ENCODE measurements at places on chromosomes 6 and 20.

DNA sequence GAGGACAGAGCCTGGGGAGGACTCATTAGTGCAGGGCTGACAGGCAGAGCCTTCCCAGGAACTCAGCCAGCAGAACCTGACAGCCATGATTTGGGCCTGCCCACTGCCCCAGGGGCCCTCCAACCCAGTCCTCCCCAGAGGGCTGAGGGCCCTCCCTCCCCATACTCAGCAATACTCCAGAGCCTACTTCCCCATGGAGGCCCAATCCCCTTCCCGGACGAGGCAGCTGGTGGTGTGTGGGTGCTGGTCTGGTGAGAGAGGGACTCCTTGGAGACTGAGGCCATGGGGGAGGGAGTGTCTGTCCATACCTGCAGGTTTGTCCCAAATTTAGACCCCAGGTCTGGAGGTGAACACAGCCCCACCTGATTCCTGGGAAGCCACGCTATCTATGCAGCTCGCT lies 120.9 kb upstream of the MLN start:
- no peak for DNase-seq

DNA sequence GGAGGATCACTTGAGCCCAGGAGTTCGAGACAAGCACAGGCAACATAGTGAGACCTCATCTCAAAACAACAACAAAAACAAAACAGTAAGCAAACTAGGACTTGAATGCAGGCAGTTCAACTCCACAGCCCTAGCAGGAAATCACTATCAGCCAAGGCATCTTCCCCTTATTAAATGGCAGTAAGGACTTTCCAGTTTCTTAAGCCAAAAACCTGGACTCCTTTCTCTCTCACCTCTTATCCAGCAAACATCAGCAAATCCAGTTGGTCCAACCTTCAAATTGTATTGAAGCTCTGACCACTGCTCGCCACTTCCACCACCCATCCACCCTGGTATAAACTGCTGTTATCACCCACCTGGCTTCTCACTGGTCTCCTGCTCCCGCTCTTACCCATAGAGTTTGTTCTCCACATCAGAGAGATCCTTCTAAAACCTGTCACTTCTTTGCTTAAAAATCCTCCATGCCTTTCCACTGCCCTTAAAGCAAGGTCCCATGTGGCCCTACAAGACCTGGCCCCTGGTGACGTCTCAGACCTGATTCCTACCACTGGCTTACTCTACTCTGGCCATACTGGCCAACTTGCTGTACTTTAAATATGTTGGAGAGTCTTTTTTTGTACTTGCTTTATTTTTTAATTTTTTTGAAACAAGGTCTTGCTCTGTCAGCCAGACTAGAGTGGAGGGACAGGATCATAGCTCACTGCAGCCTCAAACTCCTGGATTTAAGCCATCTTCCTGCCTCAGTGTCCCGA lies 27.6 kb downstream of the BCL2L1 start:
- no peak for DNase-seq

DNA sequence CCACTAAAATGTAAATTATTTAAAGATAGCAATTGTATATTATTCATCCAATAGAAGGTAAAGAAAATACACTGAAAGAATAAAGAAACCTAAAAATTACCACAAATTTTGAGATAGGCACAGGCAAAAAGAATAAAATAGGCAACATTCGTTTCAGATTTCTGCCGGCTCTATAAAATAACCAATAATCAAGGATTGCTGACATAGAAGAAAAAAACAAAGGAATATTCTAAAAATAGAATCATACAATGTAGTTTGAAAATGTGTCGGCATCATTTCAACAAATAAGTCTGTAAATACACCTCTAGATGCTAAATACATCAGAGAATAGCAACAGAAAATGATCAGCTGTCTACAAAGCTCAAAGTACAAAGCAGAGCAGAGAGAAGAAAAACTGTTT lies 973.3 kb downstream of the EPHA7 start:
- no peak for DNase-seq

DNA sequence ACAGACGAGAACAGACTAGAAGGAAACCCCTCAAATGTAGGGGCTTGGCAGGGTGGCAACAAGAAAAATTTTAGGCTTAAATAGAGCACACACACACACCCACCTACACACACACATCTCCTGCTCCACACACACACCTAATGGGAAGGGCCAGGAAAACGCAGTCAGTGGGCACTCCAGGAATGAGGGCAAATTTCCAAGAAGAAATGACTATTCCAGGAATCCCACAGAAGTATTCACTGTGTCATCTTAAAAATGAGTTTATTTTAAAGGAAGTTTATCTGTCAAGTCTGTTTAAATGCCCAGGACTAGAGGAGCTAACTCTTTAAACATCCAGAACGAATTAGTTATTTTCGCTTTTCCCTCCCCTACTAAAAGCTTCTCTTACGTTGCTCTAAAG lies 13.0 kb downstream of the ALDH8A1 start:
- no peak for DNase-seq

- no peak for DNase-seq
These were observed 3.7 kb downstream of the TAF4 start for GRCh38 chr20:62061851-62062423.

GRCh38 chr6:37038292-37039198 lies 33.1 kb downstream of the FGD2 start:
- no peak for DNase-seq

- DNase-seq = no peak
These were observed 113.1 kb downstream of the TIAM2 start for GRCh38 chr6:155108070-155108820.

GRCh38 chr6:167103041-167103891 lies 19.6 kb upstream of the CCR6 start:
- DNase-seq = no peak

DNA sequence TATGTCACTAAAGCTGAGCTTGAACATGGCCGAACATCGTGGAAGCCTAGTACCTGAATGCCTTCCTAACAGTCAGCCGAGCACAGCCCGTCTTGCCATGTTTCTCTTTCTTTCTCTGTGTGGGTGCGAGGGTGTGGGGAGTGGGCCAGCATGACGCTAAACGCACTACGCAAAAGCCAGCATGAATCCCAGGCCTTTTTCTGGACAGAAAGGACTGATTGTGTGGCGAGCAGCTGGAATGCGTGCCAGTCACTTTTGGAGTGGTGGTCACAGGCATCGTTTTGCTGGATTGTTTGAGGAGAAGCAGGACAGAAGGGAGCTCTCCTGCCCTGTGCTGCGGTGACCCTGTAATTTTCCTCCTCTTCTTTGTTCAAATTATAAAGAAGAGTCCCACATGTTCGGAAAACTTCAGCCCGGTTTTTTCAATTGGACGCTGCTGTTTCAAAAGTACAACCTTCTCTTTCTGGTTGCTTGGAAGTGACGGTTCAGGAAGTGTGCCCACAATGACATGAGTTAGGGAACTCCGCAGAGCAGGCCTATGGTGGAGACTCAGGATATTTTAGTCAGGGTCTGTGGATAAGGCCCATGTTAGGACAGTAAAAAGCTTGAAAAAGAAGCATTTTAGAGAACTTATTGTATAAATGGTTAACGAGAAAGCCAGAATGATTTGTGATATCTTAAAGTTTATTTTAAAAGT lies 54.3 kb downstream of the PDE7B start:
- no peak for DNase-seq

- DNase-seq = no peak
These were observed 1.6 kb downstream of the CCN2 start for GRCh38 chr6:131949620-131949908.

DNA sequence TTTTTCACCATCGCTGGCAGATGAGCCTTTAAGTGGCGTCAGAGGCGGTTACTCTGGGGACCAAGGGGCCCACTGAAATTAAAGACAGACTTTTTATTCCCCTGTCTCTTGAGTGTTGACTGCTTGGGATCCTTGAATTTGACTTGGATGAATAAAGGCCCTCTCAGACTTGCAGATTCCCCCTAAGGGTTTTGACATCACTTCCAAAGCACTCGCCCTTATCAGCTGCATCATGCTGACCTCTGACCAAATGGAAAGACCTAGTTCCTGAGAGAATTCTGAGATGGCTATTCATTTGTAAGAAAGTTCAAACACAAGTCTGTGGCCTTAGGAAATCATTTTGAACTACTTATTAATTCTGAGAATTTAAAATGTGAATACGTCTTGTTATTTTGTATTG lies 13.5 kb upstream of the MOXD1 start:
- DNase-seq = no peak

DNA sequence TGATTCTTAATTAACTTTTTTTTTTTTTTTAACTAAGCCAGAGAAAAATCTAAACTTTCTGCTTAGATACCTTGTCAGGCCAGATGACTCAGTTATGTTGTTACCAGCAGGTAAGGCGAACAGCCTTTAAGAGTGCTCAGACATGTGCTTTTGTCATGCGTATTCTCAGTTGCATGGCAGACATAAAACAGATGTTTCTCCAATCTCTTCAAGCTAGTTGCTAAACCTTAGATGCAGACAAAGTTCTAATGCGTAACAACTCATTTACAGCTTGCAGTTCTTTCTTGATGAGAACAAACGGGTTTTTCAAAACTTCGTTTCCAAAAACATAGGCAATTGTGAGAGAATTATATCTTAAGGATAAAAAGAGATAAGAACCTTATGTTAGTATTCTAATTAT lies 49.6 kb upstream of the GFRAL start:
- DNase-seq = no peak

GRCh38 chr20:37075932-37076685 lies 19.7 kb downstream of the RBL1 start:
- no peak for DNase-seq

Data from CD4-positive, alpha-beta T cell treated with Interleukin-4 for 1 hour (primary cell).